ENCODE measurements at places on chromosomes 1 and 21.

DNA sequence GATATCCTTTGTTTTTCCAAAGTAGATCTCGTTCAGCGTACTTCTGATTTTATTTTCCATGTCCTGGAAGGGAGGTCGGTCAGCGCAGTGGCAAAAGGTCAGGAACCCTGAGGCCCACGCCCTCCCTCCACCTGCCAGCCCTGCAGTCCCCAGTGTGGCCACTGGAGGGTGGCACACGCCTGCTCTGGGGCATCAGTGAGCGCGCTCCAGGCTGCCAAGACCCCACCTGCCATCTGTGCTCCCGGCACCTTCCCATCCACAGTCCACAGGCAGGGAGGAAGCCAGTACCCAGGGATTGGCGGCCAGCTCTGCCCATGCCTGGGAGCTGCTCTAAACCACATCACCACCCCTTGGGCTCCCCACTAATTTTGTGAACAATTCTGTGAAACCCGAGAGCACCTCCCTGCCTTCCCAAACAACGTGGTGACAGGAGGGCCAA lies 32.3 kb downstream of the SLC66A1 start:
- DNase-seq = no peak

DNA sequence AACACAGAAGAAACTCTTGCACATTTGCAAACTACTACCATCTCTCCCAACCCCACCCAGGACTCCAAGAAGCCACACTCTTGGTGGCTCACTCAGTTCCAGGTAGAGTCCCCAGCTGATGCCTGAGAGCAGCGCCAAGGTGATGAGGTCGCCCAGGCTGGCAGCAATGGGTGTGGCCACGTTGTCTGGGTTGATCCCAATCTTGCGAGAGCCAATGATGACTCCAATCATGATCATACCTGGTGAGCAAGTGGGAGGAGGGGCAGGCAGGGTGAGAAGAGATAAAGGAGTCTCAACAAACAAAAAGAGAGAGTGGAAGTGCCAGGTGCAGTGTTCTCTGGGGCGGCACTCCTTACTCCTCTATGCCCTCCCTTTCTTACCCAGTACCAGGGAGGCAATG lies 14.4 kb downstream of the SLC41A1 start:
- DNase-seq = no peak

- peak; percentile 45 for DNase-seq
Measured at GRCh38 chr1:205630241-205630640, 1.6 kb downstream of the ELK4 start.

DNA sequence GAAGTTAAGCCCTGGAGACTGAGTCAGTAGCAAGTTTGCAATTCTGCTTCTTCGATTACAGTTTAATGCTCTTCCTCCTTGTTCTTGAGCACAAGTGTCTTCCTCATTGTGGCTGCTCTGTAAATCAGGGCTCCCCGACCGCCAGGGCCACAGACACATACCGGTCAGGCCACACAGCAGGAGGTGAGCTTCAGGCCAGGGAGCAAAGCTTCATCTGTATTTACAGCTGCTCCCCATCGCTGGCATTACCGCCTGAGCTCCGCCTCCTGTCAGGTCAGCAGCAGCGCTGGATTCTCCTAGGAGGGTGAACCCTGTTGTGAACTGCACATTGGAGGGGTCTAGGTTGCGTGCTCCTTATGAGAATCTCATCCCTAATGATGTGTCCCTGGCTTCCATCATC lies 1.7 kb upstream of the TRAPPC10 start:
- DNase-seq = peak; percentile 13

GRCh38 chr1:172746091-172746949 lies 87.4 kb downstream of the FASLG start:
- DNase-seq = peak; percentile 97

GRCh38 chr1:109976762-109977161 lies 7.8 kb upstream of the AHCYL1 start:
- no peak for DNase-seq

GRCh38 chr1:102120910-102121309 lies 124.2 kb upstream of the OLFM3 start:
- no peak for DNase-seq

- DNase-seq = no peak
Measured at GRCh38 chr1:17791480-17791879, 36.3 kb downstream of the ACTL8 start.

DNA sequence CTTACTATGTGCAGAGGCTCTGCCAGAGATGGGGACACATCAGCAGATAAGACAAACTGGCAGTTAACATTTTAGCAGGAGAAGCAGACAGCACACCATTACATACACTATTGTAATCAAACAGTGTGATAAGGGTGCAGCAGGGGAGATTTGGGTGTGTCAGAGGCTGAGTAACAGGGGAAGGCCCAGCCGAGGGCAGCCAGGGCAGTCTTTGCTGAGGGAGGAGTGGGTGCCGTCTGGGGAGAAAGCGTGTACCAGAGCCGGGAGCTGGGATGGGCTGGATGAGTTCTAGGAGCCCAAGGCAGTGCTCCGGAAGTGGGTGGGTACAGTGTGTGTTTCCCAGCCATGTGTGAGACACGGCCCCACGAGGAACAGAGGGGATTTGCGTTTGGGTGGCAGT lies 31.2 kb downstream of the KCNA10 start:
- DNase-seq = no peak

- no peak for DNase-seq
Measured at GRCh38 chr1:153546371-153546770, 765 bp upstream of the S100A4 start.

DNA sequence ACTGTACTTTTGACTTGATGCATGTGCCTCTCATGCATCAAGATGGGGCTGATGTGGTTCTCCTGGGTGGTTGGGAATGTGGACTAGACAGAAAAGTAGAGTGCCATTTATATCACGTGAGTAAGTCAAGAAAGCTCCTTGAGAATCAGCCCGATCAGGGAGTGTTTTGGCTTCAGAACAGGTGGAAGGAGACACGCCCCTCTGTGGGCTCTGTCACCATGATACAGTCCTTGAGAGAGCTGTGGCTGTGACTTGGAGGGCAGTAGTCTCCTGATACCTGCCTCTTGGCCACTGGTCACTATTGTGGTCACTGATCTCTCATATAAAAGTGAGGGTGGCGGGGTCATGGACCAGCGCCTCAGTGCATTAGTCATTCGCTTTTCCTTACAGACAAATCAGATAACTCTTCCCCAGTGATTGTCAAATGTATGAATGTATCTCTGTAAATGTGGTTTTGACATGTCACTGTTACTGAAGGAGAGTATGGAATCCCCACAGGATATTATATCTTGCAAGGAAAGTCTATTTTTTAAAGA lies 8.9 kb upstream of the C4BPB start:
- no peak for DNase-seq

- DNase-seq = no peak
Measured at GRCh38 chr1:176461576-176461975, 1.4 kb upstream of the PAPPA2 start.

Data from brain microvascular endothelial cell (primary cell).